Breast epithelium (tissue), 4 donors: ENCODE measurements at places on chromosomes 11 and 22. TPM values are rescaled to one million over a fixed set of nuclear protein-coding genes. Genes with fewer than 3 reads are reported as not detected.

ADAMTS15 gene
- total RNA-seq, result 21.9 TPM

DMC1 gene
- total RNA-seq, result 1.6 TPM

DNA sequence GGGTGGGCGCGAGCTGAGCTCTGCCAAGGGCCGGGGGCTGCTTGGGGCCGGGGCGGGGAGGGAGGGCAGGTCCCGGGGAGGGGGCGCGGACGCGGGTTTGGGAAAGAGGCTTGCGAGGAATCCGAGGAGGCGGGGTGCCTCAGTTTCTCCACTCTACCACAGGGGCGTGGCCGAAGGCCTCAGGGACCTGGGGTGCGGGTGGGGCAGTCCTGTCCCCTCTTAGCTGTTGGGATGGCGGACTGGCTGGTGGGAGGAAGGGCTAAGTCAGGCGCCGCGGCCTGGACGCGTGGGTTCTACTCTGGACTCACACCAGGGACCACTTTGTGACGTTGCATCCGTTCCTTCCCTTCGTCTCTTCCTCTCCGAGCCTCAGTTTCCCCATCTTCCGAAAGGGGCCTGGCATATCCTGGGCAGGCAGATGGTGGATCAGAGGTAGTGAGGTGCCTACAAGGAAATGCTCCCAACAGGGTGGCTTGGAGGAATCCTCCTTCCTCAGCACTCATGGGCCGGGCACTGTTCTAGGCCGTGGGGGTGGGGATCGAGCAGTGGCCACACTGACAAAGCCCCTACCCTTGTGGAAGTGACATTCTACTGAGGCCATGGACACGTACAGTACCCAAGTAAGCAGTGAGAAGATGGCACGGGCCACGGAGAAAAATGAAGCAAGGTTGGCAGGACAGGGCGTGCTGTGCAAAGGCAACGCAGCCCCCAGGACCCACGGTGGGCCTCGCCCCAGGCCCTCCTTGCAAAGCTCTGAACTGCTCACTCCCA is 13.2 kb downstream of the IGLL1 start:
- peaks cover 7% of the 10 kb centered on the region for H3K4me1 ChIP-seq
- H3K27ac ChIP-seq, result no peak overlapping the region

DNA sequence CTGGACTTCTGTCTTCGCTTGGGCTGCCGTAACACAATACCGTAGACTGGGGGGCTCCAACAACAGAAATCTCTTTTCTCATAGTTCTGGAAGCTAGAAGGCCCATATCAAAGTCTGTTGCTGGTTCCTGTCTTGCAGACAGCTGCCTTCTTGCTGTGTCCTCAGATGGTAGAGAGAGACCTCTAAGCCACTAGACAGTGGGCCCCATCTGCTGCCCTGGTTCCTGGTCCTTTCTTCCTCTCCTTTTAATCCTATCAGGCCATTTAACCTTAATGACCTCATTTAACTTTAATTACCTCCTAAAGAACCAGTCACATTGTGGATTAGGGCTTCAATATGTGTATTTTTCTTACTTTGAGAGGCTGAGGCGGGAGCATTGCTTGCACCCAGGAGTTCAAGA is 9.4 kb downstream of the CEP164 start:
- H3K27me3 ChIP-seq, result no peaks in the 10 kb centered on the region
- H3K36me3 ChIP-seq, result no peaks in the 10 kb centered on the region
- H3K4me1 ChIP-seq, result no peaks in the 10 kb centered on the region
- no peak overlapping the region for H3K27ac ChIP-seq
- no peak for DNase-seq
